ENCODE measurements at places on chromosomes 2 and 18. TPM values are rescaled to one million over a fixed set of nuclear protein-coding genes. Genes with fewer than 3 reads are reported as not detected.
A peak's percentile ranks its signal among the peaks of the same experiment; 100 is the strongest.

- no peak for DNase-seq
Measured at GRCh38 chr2:101027852-101028251, 25.8 kb downstream of the RPL31 start.

GRCh38 chr18:61333271-61333745 is at the start of gene CDH20:
CDH20 (plus strand) TSS chr18:61333430.
- peak; percentile 79 for DNase-seq

The HOXD12 gene
- polyA plus RNA-seq = 1.3 TPM

The UGT1A3 gene
- polyA plus RNA-seq = not detected

The GPAT2 gene
- polyA plus RNA-seq = 1.5 TPM

The GPR45 gene
- polyA plus RNA-seq = 0.34 TPM

- DNase-seq = no peak
Measured at GRCh38 chr18:5604778-5605177, 61.0 kb upstream of the EPB41L3 start.

- peak; percentile 90 for DNase-seq
Measured at GRCh38 chr2:76642129-76642528, 880.0 kb downstream of the LRRTM4 start.
